AG10803 (cell line): ENCODE measurements at places on chromosomes 11 and 22.

GRCh38 chr11:7905549-7905948, 25.5 kb downstream of the OR10A6 start:
- no peak for DNase-seq

DNA sequence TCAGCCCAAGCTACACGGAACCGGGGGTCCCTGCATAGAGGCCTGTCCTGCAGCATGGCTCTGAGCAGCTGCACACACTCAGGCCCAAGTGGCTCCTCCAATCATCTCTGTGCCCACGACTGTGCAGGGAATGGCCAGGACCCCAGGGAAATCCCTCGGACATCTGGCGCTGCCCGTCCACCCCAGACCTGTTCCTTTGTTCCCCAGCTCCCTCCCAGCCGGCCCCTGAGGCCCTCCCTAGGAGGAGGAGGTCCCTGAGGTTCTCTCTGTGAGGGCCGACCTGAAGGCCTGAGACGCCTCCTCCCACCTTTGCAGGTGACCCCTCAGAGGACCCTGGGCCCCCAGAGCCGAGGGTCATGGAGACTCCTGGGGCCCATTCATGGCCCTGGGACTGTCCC, 1.1 kb downstream of the MLC1 start:
- no peak for DNase-seq

- DNase-seq: no peak
Measured at GRCh38 chr11:69413015-69413801, 68.3 kb upstream of the LINC01488 start.

- peak; percentile 18 for DNase-seq
Measured at GRCh38 chr11:623999-624704, 603 bp downstream of the CDHR5 start.

- no peak for DNase-seq
Measured at GRCh38 chr11:117187007-117187406, 8.5 kb downstream of the SIDT2 start.

- no peak for DNase-seq
Measured at GRCh38 chr11:45921561-45922424, 663 bp upstream of the LARGE2 start.

DNA sequence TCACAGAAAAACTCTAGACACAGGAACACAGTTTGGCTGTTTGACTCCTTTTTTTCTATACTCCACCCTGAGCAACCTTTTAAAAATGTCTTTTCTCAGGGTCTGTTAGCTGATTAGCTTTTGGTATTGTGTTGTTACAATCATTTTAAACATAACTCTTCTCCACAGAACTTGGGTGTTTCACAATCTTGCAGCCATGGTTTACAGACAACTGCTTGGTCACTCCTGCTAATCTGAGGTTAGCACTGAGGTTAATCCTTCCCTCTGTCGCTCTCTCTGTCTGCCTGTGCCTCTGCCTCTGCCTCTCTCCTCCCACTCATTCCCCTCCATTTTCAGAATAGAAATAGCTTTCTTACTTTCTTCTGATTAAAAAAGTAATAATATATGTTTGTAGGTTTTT, 62.4 kb upstream of the ZBED5 start:
- no peak for DNase-seq

- no peak for DNase-seq
Measured at GRCh38 chr11:21909145-21909544, 283.7 kb upstream of the ANO5 start.

GRCh38 chr11:111585371-111585770, 16.9 kb upstream of the SIK2 start:
- DNase-seq: peak; percentile 72

DNA sequence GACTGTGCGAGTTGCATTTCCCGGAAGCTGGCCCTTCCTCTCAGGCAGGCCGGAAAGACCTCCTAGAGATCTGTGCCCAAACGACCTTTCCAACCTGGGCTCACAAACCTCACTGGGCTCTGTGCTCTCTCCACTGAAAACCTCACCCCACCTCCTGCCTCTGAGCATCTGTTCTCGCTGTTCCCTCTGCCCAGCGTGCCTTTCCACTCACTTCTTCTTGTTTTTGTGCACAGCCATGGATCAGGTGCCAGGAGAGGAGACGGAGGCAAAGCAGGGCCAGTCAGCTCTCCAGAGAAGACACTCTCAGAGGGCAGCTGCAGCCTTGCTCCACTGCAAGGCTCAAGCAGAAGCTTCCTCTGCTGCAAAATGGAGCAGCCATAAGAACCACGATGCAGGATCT, 10.9 kb upstream of the CPT1A start:
- no peak for DNase-seq

- DNase-seq: no peak
Measured at GRCh38 chr22:39985383-39986035, 9.2 kb upstream of the FAM83F start.

DNA sequence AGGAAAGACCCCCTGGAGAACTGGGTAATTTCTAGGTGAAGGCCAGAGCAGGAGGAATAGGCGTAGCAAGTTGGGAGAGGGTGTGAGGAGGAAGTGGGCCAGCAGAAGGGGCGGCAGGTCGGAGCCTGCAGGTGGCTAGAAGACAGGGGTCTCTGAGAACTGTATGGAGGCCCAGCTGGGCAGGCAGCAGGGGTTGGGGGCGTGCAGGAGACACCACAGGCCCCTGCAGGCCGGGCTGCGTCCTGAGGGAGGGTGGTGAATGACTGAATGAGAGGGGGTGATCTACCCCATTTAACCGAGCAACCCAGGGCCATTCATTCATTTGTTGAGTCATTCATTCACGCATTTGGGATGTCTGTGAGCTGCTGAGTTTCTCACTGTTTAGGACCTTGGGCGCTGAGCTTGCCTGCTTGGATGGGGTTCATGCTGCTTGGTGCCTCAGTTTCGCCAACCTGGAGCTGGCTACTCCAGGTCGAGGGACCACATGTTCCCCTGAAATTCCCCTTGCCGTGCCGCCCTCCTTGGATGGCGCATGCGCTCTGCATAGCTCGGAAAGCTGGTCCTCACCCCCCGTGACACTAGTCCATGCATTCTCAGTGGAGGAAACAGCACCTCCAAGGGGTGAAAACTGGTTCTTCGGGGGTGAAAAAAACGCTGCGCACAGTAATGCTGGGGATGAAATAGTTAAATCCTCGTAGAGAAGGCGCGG, 15.6 kb downstream of the MPPED1 start:
- no peak for DNase-seq

- no peak for DNase-seq
Measured at GRCh38 chr11:102135256-102135655, 25.0 kb downstream of the YAP1 start.

DNA sequence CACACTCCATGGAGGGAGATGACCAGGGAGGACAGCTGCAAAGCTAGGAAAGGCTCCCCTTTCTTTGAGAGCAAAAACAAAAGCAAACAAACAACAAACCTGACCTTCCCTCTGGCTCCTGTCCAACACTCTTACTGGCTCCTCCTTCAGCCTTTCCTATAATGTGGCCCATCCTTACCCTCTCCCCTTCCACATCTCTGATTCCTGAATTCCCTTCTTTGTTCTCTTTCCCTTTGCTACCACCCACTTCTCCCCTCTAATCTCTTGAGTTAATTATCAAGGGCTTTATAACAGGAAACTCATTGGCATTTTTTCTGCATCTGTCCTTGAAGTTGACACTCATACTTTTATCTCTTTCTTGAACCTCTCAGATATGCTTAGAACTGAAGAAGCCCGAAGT, 56.3 kb downstream of the ZNF280B start:
- DNase-seq: no peak

DNA sequence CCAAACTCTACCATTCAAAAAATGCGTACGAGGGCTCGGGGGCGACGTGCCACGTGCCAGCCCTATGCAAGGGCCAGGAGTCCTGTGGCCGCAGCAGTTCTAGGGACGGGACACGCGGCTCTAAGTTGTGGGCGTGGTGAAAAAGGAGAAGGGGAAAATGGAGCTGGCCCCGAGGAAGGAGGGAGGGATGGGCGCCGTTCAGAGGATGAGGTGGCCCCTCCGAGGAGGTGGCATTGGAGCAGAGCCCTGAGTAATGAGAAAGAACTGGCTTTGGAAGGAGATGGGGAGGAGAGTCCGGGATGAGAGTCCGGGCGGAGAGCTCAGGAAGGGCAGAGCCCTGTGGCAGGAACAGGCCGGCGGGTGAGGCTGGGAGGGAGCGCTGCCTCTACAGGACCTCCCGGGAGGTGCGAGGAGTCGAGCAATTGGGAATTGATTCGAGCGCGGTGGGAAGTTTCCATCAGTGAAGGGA, 21.0 kb downstream of the OTUB1 start:
- peak; percentile 21 for DNase-seq

DNA sequence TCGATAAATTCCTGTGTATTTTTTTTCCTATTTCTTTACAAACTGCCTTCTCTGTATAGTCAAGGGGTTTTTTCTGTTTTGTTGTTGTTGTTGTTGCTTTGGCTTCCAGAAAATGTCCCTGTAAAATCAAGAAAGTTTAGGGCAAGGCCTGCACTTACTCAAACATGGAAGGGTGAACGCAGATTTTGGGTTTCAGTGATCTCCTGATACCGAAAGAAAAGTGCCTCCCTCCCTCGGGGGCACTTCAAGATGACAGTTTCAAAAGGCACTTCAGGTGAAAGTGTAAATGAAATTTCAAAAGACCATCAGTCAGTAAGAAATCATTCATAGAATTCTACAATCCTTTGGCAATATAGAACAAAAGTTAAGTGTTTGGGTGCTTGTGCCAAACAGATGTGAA, 43.4 kb upstream of the TMPRSS4 start:
- no peak for DNase-seq

DNA sequence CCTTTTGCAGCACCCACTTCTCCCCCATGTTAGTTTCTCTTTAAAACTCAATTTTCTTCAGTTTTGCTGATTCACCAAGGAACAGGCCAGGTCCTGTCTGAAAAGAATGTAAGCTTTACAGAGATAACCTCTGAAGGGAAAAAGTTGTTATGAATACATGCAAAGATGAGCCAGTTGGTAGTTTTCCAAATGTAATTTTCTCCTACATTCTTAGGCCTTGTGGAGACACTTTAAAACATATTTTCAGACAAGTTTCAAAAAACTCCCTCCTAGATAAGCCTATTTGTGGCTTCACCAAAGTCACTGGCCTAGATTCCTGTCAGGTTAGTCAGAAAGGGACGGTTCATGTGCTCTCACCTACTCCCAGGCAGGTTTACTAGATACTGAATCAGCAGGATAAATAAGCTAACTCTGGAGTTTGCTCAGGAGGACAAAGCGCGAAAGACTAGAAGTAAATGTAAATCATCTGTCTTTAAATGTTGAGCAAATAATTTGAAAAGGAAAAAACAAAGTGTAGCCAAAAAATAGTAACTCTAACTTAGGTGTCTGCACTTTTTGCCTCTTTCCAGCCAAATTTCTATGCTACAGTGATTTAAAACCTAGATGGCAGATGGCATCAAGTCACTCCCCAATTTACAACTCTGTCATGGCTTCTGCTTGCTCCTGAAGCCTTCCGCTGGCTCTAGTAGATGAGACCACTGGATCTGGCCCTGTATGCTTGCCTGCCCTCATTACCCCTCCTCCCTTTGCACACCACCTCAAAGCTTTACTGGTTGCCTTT, 4.9 kb upstream of the ATP6V1E1 start:
- DNase-seq: peak; percentile 87

DNA sequence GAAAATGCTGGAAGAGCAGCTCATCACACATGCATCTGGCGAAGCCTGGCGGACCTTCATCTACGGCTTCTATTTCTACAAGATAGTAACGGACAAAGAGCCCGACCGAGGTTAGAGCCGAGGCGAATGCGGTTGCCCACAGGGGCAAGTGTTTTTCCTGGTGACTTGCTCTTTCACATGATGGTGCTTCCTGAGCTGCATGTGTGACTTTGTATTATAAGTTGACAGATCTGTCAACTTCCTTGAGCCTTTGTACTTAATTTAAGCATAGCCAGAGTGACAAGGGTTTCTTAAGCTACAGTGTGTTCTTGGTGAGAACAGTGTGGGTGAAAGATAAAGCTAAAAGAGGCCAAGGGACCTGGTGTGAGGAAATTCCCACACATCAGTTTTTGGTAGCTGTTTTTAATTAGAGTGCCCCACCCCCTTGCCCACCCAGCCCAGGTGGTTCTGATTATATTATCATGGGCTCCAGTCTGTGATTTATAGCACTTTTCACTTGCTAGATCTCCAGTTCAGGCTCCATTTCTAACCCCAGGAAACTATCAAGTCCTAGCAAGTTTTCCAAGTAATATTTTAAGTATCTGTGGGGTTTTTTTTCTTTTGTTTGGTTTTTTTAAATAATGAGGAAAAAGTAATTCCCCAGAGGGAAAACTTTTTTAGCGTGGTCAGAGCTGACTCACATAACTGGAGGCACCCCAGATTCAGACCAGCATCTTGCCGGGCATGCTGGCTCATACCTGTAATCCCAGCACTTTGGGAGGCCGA, 68.0 kb upstream of the YWHAH start:
- peak; percentile 79 for DNase-seq

GRCh38 chr11:121421149-121421901, 30.8 kb upstream of the SORL1 start:
- DNase-seq: no peak

DNA sequence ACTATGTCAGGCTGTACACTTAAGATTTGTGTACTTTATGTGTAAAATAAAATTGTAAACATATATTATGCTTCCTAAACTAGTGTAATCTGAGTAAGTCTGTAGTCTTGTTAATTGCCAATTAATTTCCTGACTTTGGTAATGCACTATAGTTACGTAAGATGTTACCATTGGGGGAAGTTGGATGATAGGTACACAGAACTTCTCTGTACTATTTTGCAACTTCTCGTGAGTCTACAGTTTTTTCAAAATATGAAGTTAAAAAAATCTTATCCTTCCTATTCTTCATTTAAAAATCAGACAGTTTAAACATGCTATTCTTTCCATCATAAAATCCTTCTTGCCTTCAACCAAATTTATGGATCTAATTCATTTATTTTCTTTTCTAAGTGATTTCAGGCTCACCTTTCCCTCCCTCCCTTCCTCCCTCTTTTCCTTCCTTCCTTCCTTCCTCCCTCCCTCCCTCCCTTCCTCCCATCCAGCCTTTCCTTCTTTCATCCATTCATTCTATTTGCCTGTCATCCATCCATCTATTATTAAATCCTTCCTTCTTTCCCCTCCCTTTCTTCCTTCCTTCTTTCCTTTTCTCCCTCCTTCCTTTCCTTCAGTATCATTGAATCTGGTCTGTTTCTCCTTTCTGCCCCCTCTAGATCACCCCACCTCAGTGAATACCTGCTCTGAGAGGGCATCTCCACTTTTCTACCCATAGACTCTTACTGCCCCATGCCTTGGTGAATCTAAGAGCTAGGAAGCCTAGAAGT, 22.1 kb upstream of the ASCC2 start:
- no peak for DNase-seq

DNA sequence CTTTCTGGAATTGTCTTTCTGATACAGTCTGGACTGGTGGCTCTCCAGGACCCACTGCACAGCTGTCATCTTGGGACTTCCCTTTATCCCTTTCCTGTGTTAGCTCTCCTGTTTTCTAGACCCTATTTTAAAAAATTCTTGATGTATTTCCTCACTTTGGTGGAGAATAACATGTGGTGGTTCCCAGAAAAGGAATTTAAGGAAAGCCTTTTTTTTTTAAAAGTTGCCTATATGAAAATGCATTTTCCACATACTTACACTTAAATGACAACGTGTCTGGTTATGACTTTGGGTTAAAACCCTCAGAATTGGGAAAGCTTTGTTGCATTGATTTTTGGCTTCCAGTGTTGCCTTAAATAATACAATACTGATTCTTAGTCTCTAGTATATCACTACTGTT, 400.7 kb downstream of the TMEM135 start:
- no peak for DNase-seq
